Ammon's horn (tissue), 1 donor: ENCODE measurements at places on chromosomes 4 and X.

- peak; percentile 2 for DNase-seq
Measured at GRCh38 chrX:86171366-86171765, 23.1 kb downstream of the DACH2 start.

- DNase-seq: no peak
Measured at GRCh38 chr4:140305053-140305452, 68.4 kb upstream of the SCOC start.

GRCh38 chrX:119156241-119156640, 28.6 kb upstream of the KIAA1210 start:
- DNase-seq: no peak

- DNase-seq: peak; percentile 40
Measured at GRCh38 chr4:27702730-27703431, 842.2 kb downstream of the STIM2 start.

DNA sequence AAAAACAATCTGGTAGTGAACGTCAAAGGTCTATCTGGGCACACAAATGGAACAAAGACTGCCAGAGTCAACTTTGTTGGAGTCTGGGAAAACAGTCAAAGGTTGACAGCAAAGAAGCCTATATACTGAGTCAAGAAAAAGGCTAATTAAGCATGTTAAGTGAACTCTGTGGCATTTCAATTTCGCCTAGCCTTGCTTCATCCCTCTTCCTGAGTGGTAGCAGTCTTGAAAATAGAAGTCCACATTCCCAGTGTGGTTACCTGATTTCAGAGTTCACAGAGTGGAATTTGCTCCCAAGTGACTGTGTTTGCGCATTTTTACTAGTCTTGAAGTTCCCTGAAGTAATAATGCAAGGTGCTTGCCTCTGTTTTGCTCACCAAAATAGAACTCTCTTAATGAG, 760.0 kb downstream of the FSTL5 start:
- no peak for DNase-seq

DNA sequence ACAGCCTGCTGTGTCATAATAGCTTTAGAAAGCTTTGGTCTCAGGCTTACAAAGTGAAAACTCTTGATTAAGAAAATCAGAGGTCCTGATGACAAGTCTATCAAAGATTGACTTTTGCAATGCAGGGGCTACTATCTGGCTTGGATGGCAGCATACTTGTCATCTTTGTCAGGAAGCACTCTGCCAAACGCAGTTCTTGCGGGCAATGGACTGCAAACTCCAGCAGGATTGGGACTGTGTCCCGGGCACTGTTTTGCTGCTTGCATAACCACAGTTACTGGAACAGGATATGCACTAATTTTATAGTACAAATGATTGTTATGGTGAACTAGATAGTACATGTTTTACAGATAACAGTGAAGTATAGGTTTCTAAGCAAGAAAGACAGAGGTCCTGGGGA, 185.6 kb downstream of the IQCM start:
- no peak for DNase-seq

DNA sequence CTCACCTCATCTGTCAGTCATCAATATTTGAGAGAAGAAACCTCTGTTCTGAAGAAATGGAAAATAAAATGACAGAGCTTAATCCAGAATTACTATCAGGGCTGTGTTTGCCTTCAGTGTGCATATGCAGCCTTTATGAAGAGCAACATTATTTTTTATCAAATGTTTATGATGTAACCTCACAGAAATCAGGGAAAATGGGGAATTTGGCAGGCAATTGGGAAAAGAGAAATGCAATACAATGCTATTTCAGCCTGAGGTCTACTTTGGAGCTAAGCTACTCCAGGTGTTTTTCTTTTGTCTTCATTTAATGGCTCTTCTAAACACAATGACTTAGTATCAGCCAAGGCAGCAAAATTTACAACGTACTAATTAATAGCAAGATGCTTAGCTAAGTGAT, 241.1 kb upstream of the TET2 start:
- DNase-seq: no peak

DNA sequence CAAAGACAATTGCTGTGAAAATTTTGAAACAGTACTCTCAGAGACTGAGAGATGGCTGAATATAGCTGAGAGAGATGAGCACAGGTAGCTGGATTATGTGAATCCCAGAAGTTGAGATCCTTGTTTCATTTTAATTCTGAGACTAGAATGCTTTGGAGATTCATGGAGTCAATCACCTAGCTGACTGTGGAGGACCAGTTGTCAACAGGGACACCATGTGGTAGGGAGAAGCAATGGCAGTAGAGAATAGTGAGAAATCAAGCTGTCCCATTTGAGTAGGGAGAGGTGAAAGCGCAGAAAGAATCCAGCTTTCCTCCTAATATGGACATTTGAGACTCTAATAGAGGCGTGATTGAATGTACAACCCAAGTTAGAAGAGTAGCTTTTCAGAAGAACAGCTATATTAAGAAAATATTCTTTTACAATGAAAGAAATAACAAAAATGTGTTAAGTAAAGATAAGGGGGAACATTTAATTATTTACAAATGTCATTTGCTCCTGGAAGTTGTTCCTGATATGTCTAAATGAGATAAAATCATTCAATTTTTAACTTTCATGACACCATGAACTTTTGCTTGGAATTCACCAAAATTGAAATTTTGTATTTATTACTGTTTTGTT, 30.3 kb upstream of the GLRB start:
- DNase-seq: peak; percentile 79

GRCh38 chr4:8534129-8534528, 46.1 kb upstream of the GPR78 start:
- no peak for DNase-seq

DNA sequence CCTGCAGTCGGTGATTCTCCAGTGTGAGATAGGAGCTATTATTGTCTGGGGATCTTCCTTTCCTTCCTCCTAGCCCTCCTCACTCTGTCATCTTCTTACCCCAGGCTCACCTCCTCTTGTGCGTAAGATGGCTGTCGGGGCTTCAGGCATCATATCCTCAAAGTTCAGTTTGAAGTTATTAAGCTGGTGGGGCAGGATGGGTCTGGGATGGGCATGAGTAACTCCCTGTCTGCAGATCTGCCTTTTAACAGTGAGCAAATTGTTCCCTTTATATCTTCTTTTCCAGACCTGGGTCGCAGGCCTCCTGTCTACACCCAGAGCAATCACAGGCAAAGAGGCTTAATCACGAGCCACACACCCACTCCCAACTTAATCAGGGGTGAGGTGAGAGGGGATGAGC, 900 bp upstream of the MTMR1 start:
- DNase-seq: no peak

GRCh38 chr4:6983544-6984142, 59.5 kb upstream of the TADA2B start:
- no peak for DNase-seq

DNA sequence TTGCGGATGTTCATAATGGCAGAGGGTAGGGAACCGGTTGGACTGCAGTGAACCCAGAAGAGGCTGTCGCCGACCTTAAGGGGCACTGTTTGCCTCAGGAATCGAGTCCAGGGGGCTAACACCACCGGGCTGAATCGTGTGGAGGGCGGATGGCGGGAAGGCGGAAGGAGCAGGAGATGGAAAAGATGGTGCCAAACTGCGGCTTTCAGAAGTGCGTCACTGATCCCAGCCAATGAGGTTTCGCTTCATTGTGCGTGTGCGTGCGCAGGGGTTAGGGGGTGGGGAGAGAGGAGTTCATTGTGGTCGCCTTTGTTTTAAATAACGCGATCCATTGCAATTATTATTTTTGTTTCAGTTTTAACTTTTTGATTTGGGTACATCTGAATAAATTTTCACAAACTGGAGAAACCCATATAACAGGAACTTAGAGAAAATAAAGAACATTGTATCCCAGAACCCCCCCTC, at the start of gene NAA11:
Gene NAA11 (minus strand): TSS at position 198 of the 465 bp plus-strand sequence. CDS start 184 bp downstream, at position 14.
- no peak for DNase-seq

DNA sequence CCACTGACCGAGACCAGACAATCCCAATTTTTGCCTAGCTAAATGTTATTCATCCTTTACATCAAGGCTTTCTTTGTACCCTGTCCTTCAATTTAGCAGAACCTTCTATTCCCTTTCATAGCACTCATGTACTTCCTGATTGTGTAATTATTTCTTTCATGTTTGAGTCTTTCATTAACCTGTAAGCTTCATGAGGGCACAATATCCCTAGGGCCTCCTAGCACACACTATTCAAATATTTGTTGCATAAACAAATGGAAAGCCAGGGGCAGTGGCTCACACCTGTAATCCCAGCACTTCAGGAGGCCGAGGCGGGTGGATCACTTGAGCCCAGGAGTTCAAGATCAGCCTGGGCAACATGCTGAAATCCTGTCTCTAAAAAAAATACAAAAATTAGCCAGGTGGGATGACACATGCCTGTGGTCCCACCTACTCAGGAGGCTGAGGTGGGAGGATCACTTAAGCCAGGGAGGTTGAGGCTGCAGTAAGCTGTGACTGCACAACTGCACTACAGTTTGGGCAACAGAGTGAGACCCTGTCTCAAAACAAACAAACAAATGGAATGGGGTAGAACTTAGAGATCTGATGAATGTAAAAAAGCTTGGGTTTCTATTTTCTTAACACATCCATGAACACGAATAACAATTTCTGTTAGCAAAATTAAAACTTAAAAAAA, 59.0 kb downstream of the SAT1 start:
- no peak for DNase-seq

GRCh38 chrX:103614999-103615398, 7.2 kb downstream of the TCEAL3 start:
- no peak for DNase-seq

DNA sequence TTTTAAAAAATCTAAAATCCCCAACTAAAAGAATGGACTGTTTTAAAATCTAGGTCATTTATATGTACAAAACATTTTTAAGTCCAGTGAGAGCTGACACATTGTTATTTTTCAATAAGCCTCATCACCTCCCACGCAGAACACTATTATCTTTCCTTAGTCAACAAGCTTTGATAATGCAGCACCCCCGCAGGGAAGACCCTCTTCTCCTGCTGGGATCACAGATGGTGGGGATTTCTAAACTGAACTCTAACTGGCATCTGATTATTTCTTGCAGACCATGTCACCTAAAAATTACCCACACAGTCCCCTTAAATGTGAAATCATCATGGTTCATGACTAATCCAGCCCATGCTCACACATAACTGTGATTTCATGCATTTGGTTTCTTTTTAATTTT, 11.6 kb downstream of the SYTL4 start:
- no peak for DNase-seq

GRCh38 chr4:17995165-17995564, 26.4 kb downstream of the LCORL start:
- DNase-seq: no peak

DNA sequence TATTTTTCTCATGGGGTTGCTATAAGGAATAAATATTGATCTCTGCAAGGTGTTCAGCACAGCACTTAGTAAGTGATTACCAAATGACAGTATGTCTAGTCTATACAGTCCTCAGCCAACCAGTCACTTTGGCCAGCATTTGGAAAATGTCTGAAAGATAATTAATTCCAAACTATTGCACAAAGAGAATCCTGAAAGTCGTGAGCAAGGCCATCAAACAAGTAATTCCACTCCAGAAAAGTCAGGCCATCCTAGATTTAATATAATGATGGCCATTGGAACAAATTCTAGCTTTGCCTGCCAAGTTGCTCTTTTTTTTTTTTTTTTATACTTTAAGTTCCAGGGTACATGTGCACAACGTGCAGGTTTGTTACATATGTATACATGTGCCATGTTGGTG, 96.6 kb downstream of the SHROOM3 start:
- no peak for DNase-seq

DNA sequence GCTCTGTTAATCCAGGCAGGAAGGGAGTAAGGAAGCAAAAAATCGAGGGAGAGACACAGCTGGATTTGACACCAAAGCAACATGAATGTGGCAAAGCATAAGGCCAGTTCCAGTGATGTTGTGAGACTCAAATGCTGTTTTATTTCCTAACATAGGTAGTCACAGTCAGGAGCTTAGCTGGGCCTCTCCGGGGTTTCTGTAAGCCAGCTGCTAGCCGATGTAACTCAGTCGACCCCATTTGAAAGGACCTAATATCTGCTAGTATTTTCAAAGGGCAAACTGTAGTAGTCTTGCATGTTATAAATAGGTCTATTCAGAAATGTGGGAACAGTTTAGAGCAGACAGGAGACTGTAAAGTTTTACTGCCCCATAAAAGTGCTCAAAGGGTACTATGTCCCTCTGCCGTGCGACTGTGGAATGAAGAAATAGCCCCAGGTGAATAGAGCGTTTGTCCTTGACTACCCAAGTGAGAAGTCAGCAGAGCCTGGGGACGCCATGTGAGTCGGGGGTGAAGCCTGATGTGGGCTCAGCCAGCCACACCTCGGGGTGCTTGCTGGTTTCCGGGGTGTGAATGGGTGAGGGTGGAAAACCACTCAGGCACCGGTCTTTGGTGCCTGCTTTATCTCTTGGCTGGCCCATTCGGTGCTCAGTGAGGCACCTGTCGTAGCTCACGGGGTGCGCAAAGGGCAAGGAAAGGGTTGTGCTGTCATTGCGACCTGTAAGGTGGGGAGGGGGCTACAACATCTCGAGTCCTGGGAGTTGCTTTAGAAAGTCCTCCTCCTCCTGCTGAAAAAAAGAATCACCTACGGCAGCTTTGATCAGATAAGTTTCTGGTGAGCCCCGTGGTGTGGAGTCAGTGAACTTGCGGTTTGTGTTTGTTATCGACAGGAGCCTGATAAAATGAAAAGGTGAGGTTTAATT, 745 bp downstream of the TRIM2 start:
- DNase-seq: no peak

- DNase-seq: no peak
Measured at GRCh38 chr4:83362492-83363329, 28.1 kb upstream of the HPSE start.

GRCh38 chr4:160580581-160580980, 1477.7 kb downstream of the RAPGEF2 start:
- DNase-seq: no peak

GRCh38 chrX:2926664-2927275, 2.4 kb downstream of the ARSD start:
- no peak for DNase-seq

DNA sequence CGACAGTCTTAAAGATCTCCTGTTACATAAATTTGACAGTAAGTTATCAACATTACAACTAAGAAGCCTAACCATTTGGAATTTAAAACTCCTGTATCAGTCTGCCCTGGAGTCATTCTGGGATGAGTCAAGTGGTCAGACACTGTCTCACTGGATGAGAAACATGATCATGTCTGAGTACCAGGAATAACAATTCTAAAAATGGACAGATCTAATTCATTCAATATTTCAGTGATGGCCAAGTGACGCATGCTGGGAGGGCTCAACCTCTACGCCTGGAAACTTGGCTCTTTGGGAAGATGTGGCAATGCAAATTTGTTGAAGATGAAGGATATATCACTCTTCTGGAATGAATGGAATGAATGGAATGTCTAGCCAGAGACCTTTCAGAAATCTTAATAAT, 1427.2 kb downstream of the STIM2 start:
- no peak for DNase-seq

- DNase-seq: no peak
Measured at GRCh38 chr4:150160473-150160872, 82.2 kb downstream of the DCLK2 start.
